Foreskin fibroblast (primary cell): ENCODE measurements at places on chromosomes 6 and 20.

- no peak for DNase-seq
Measured at GRCh38 chr6:107813555-107814194, 10.4 kb downstream of the SCML4 start.

- peak; percentile 66 for DNase-seq
Measured at GRCh38 chr6:72966628-72967280, 258.5 kb downstream of the KHDC1L start.

DNA sequence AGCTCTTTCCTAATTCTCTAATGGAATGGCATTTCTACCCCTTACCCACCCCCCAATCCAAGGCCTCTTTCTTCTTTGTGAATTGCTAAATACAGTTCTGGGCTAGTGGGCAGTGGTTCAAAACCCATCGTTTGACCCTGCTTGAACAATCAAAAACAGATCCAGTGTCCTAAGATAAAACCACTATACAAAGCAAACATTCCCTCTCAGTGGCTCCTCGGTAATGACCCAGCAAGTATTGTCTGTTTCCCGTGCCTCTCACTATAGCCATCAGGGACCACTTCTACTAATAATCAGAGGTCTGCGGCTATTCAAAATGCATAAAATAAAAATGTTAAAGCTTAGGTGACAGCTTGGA lies 143.5 kb upstream of the AKAP12 start:
- peak; percentile 30 for DNase-seq

GRCh38 chr6:4936681-4937041 lies 67.2 kb downstream of the RPP40 start:
- peak; percentile 71 for DNase-seq

- DNase-seq, result no peak
Measured at GRCh38 chr6:108868647-108869046, 20.4 kb downstream of the ARMC2 start.

GRCh38 chr20:8390037-8390433 lies 258.0 kb downstream of the PLCB1 start:
- no peak for DNase-seq

DNA sequence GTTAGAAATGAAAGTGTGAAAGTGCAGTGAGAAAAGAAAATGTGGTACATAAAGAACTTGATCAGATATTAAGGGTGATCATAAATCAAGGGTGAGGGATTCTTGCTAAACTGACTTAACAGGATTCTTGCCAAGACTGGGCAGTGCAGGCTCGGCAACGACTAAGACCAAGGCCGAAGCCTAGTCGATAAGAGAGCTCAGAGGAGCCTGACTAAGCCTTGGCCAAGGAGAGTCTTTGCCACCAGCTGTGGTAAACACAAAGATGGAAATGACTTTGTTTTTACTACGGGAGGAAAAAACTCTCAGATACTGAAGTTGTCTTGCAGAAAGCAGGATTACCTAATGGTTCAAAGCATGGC lies 196.6 kb downstream of the LY86 start:
- DNase-seq, result no peak

DNA sequence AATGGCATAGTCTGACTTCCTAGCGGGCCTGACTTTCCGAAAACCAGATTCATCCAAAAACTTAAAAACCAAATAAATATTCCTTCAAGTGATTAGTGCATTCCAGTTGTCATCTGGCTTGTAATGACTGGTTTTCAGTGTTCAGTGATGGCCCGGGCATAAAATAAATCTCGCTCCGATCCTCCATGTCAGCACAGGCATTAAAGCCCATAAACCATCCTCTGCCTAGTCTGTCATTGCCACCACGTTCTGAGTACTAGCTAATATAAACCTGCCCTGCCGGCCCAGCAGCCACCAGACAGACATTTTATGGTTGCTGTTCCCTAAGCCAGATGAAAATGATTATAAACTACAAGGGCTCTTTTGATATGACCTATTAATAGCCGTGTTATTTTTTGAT lies 232.3 kb upstream of the GMDS start:
- no peak for DNase-seq

- no peak for DNase-seq
Measured at GRCh38 chr6:119313937-119314884, 35.4 kb downstream of the MAN1A1 start.

DNA sequence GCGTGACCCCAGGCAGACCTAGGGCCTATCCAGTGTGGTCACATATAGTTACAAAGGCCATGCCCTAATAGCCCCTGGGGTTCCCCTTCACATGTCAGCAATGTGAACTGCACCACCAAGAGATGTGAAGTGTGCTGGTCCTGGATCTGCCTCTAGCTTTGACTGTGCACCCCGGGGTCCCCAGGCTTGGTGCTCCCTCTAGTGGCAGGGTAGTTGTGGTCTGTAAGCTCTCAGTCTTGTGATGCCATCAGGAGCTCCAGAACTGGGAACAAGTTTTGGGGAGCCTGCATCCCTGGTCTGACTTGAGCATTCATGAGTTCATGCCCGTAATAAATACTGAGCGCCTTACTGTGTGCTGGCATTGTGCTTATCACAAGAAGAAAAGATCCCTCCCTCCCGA lies 143.4 kb downstream of the DHX35 start:
- DNase-seq, result no peak
